Myocyte (in vitro differentiated cells): ENCODE measurements at places on chromosomes 4 and X. TPM values are rescaled to one million over a fixed set of nuclear protein-coding genes. Genes with fewer than 3 reads are reported as not detected.

The FAT1 gene
- total RNA-seq = 268 and 353 TPM in 2 replicates

The ASMT gene
- total RNA-seq = not detected in 2 replicates

The PAGE1 gene
- total RNA-seq = not detected in 2 replicates

DNA sequence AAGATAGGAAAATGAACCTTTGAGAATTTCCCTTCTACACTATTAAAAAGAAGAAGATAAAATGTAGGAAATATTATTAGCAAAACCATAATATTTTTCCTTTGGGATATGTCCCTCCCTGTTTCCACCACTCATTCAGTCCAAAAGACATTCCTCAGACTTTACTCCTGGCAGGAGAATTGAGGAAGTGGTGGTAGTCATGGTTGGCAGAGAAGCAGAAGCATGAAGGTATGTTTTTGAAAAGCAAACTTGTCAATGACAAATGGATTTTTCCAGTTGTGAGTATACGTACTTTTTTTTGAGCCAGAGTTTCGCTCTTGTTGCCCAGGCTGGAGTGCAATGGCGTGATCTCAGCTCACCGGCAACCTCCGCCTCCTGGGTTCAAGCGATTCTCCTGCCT, 13.7 kb downstream of the STAG2 start:
- no peak for DNase-seq

- no peak for DNase-seq
Observed at GRCh38 chr4:114653675-114654074, 55.1 kb downstream of the UGT8 start.

DNA sequence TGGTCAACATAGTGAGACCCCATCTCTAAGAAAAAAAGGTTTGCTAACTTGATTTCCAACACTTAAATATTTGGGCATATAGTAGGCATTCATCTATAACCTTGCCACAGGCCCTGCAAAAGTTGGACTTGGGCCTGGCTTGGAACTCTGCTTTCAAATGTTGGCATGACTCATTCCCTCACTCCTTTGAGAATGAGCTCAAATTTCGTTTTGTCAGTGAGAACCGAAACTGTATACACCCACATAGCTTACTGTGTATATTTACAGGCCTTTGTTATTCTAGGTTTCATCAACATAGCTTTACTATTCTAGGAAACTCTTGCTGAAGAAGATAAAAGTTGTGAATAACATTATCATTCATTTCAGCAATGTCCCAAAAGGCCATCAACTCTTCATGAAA, 88.7 kb upstream of the ELOVL6 start:
- DNase-seq = peak; percentile 84

DNA sequence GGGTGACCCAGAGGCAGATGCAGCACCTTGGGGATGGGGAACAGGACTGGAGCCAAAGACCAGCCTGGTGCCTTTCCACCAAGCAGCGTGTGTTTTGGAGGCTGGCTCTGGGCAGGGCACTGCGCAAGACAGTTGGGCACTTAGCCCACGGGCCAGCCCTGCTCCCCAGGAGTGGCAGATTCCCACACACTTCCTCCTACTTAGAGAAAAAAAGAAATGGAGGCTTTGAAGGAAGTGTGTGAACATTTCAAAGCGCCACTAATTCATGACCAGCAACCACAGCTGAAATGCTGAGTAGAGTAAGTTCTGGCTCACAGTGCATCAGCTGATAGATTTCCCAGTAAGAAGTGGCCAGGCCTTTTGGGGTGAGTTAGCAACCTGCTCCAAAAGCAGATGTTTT, 54.9 kb upstream of the LGI2 start:
- peak; percentile 20 for DNase-seq

GRCh38 chrX:151726751-151727150, 7.8 kb upstream of the CNGA2 start:
- DNase-seq = no peak

GRCh38 chrX:38357747-38358673, 5.6 kb downstream of the OTC start:
- no peak for DNase-seq

DNA sequence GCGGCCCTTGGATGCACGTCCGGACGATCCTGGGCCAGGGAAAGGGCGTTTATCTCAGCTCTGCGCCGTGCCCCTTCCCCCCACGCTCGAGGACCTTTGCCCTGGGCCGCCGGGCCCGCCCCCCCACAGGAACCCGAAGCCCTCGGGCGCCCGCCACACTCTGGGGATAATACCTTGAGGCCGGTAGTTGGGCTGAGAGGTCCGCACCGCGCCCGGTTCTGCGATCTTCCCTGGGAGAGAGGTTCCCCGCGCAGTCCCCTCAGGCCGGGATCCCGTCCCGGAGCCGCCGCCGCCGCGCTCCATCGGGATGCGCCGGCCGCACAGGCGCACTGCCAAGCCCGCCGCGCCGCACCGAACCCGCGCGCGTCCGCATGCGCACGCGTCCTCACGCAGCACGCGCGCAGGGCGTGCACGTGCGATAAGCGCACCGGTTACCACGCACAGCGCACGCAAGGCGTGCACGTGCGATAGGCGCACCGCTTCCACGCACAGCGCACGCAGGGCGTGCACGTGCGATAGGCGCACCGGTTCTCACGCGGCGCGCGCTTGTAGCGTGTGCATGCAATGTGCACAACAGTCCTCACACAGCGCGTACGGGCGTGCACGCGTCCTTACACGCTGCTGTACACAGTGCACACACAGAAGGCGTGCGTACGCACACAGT, at the start of gene MAP7D2:
TSS of gene MAP7D2 (minus strand) at position 331 of the 664 bp plus-strand sequence. CDS start at position 303, 28 bp downstream.
- no peak for DNase-seq

- DNase-seq = peak; percentile 43
Observed at GRCh38 chrX:40096395-40097091, 1.2 kb downstream of the BCOR start.
